ENCODE measurements at places on chromosomes 7 and 10.

DNA sequence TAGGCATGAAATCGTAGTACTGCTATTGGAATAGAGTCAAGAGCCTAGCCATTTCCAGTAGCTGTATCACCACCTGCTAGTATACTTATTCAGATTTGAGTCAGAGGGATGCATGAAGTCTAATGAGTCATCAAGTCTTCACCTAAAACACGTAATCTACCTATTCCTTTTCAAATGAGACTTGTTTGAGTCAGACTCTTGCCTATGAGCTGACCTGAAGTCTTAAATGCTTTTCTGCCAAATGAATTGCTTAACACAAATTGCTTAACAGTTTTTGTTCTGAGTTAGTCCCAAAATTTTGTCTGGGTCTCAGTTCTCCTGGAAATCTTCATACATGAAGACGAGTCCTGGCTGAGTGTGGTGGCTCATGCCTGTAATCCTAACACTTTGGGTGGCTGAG lies 165.2 kb downstream of the GNAT3 start:
- no peaks in the 10 kb centered on the region for H3K36me3 ChIP-seq
- no peak overlapping the region for H3K27ac ChIP-seq
- H3K4me3 ChIP-seq, result peak overlapping the region; percentile 67
- peak; percentile 12 for DNase-seq
- peaks cover 8% of the 10 kb centered on the region for H3K27me3 ChIP-seq

- H3K36me3 ChIP-seq, result peaks cover 2% of the 10 kb centered on the region
- H3K27ac ChIP-seq, result no peak overlapping the region
- no peak overlapping the region for H3K4me3 ChIP-seq
- DNase-seq, result no peak
These were observed 36.2 kb downstream of the LARP4B start for GRCh38 chr10:895324-895723.

DNA sequence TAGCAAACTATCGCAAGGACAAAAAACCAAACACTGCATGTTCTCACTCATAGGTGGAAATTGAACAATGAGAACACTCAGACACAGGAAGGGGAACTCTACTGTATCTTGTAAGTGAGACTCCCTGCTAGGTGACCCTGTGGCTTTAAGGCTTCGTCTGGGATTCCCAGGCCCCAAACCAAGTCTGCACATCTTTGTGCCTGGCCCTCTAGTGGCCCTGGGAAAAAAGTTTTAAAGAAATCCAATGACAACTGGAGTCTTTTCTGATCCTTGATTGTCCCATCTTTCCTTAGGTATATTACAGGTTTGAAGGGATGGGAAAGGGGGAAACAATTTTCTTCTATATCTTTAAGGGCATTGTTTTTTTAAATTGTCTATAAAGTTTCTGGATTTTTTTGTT lies 10.6 kb upstream of the LIPM start:
- H3K4me3 ChIP-seq, result no peak overlapping the region
- no peak overlapping the region for H3K27ac ChIP-seq
- H3K4me1 ChIP-seq, result peaks cover 30% of the 10 kb centered on the region

- no peak overlapping the region for H3K27ac ChIP-seq
- H3K4me3 ChIP-seq, result no peak overlapping the region
- no peaks in the 10 kb centered on the region for H3K27me3 ChIP-seq
- H3K36me3 ChIP-seq, result no peaks in the 10 kb centered on the region
- no peak for DNase-seq
These were observed 25.3 kb upstream of the CUX1 start for GRCh38 chr7:101792051-101792681.

DNA sequence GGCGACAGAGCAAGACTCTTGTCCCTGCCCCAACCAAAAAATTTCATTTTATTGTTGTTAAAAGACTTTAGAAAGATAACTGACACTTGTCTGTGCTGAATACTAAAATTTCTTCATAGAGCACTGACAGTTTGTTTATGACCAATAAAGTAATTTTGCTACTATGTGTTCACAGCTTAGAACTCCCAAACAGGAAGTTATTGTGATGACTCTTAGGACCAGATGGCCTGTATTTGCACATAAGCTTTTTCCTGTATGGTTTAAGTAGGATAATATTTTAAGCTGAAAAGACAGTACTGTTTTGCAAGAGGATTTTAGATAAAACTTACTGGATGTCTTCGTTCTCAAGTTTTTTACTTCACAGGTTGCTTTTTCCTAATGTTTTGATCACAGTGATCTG lies 80.7 kb downstream of the MMRN2 start:
- no peaks in the 10 kb centered on the region for H3K4me1 ChIP-seq
- H3K36me3 ChIP-seq, result no peaks in the 10 kb centered on the region
- no peak for DNase-seq

DNA sequence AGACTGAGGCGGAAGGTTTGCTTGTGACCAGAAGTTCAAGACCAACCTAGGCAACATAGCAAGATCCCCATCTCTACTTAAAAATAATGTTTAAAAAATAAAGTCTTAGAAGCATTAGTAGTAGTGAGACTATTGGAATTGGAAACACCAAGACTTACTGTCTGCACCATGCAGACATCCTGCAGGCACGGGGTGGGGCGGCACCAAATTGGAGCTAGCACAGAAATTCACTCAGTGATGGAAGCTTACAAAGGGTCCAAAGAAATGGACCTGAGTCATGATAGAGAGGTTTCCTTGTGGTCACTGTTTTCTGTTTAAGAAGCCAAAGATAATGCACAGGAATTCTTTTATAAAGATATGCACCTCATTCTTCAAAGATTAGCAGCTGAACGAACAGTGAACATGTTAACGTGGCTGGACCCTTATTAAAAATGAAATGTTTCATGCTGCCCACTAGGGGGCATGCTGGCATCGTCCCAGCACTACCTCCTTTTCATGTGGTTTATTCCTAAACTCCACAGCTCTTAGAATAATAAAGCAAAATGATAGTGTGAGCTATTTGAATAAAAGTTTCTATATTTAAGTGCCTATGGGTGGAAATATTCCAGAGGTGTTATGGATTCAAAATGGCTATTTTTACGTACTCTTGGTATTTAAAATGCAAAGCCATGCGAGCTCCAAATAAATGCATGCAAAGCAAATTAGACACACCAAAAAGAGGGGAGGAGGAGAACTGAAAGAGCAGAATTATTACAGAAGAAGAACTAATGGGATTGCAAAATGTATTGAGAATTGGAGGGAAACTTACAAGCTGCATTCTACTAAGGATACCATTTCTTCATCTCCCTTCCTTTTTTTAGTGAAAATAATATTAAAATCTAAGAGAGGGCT lies 28.6 kb downstream of the PDSS1 start:
- no peaks in the 10 kb centered on the region for H3K27me3 ChIP-seq
- H3K4me1 ChIP-seq, result peaks cover 9% of the 10 kb centered on the region
- peak; percentile 36 for DNase-seq

- H3K36me3 ChIP-seq, result peaks cover 12% of the 10 kb centered on the region
- H3K4me1 ChIP-seq, result no peaks in the 10 kb centered on the region
- no peak overlapping the region for H3K27ac ChIP-seq
- H3K4me3 ChIP-seq, result no peak overlapping the region
These were observed 76.0 kb downstream of the TYW1B start for GRCh38 chr7:72751978-72752377.

DNA sequence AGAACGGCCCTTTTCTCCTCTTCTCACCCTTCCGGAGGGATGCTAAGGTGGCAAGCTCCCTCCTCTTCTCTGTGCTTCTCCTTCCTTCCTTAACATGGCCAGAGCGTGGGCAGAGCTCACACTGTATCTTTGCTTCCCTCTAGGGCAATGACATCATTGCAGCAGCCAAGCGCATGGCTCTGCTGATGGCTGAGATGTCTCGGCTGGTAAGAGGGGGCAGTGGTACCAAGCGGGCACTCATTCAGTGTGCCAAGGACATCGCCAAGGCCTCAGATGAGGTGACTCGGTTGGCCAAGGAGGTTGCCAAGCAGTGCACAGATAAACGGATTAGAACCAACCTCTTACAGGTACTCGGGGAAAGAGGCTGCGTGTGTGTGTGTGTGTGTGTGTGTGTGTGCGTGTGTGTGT lies 36.6 kb downstream of the AP3M1 start:
- H3K4me1 ChIP-seq, result peaks cover 20% of the 10 kb centered on the region
- no peak overlapping the region for H3K4me3 ChIP-seq
- peaks cover 19% of the 10 kb centered on the region for H3K36me3 ChIP-seq
- DNase-seq, result no peak
- no peak overlapping the region for H3K27ac ChIP-seq

- no peaks in the 10 kb centered on the region for H3K36me3 ChIP-seq
- H3K27me3 ChIP-seq, result peaks cover 60% of the 10 kb centered on the region
- H3K4me3 ChIP-seq, result no peak overlapping the region
- peaks cover 26% of the 10 kb centered on the region for H3K4me1 ChIP-seq
These were observed 2.0 kb upstream of the ITGB8 start for GRCh38 chr7:20328692-20329091.

DNA sequence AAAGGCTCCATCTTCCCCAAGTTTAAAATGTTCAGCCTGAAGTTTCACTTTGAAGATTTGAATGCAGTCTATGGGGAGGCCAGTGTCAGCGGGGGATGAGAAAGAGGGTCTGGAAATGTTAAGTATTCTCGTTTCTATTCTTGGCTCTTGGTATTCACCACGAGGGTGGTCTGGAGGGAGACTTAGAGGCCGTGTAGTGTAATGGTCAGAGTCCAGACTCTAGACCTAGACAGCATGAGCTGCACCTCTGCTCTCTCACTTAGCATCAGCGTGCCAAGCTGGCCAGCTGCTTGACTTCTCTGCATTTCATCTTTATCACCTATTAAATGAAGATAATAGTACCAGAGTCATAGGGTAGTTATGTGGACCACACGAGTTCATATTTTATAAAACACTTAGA lies 57.9 kb downstream of the MKX start:
- DNase-seq, result no peak
- no peaks in the 10 kb centered on the region for H3K4me1 ChIP-seq
- H3K27ac ChIP-seq, result no peak overlapping the region
- peaks cover 8% of the 10 kb centered on the region for H3K27me3 ChIP-seq
- H3K4me3 ChIP-seq, result no peak overlapping the region

GRCh38 chr10:6045314-6045848 lies 16.8 kb downstream of the IL2RA start:
- H3K4me3 ChIP-seq, result peak overlapping the region; percentile 94
- H3K4me1 ChIP-seq, result peaks cover 98% of the 10 kb centered on the region
- H3K27ac ChIP-seq, result peak overlapping the region; percentile 99
- DNase-seq, result peak; percentile 54
- H3K36me3 ChIP-seq, result peaks cover 74% of the 10 kb centered on the region

DNA sequence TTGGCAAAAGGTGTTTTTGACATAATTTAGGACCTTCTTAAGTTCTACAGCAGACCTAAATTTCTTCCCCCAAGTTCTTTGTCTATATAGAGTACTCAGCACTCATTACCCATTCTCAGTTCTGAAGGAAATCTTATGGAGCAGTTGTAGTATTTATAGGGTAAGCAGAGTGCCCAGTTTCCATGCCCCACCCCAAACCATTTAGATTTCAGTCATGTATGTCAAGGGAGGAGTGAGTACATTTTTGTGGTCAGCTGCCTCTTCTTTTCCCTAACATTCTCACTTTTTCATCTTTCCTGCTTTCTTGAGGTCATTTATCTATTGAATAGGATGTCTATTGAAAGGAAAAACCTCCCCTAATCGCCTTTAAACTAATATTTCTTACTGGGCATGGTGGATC lies 83.3 kb downstream of the KAT6B start:
- no peak for DNase-seq
- no peaks in the 10 kb centered on the region for H3K36me3 ChIP-seq
- no peaks in the 10 kb centered on the region for H3K27me3 ChIP-seq
- no peak overlapping the region for H3K27ac ChIP-seq
- peaks cover 33% of the 10 kb centered on the region for H3K4me1 ChIP-seq
- H3K4me3 ChIP-seq, result no peak overlapping the region

GRCh38 chr7:5214641-5215040 lies 24.6 kb downstream of the WIPI2 start:
- H3K27ac ChIP-seq, result no peak overlapping the region
- no peaks in the 10 kb centered on the region for H3K4me1 ChIP-seq
- no peaks in the 10 kb centered on the region for H3K27me3 ChIP-seq
- no peak overlapping the region for H3K4me3 ChIP-seq

GRCh38 chr7:94298943-94299342 lies 95.8 kb upstream of the COL1A2 start:
- H3K4me3 ChIP-seq, result no peak overlapping the region
- no peaks in the 10 kb centered on the region for H3K36me3 ChIP-seq
- peaks cover 15% of the 10 kb centered on the region for H3K27me3 ChIP-seq
- H3K27ac ChIP-seq, result no peak overlapping the region

DNA sequence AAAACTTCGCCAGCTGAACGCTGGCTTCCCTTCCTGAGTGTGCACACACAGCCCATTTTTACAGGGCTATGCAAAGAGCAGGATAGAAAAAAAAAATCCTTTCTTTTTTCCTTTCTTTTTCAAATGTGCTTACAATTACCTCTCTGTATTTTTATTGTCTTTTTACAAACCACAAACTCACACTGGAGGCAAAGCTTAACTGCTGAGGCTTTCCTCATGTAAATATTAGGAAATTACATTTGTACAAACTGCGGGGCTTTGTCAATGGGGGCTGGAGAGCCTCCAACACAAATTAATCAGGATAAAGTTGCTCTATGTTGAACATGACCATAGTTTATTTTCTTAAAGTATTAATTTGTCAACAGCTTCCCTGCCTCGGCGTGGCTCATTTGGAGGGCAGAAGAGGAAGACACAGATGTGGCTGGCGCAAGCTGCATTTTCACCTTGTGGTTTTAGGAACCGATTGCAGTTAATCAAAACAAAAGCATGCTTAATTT lies 411.7 kb upstream of the MKI67 start:
- no peak overlapping the region for H3K27ac ChIP-seq
- DNase-seq, result no peak
- peaks cover 35% of the 10 kb centered on the region for H3K27me3 ChIP-seq
- H3K4me1 ChIP-seq, result no peaks in the 10 kb centered on the region

GRCh38 chr7:28479507-28479947 lies 67.2 kb downstream of the CREB5 start:
- H3K27me3 ChIP-seq, result peaks cover 51% of the 10 kb centered on the region
- H3K36me3 ChIP-seq, result no peaks in the 10 kb centered on the region
- DNase-seq, result no peak
- no peaks in the 10 kb centered on the region for H3K4me1 ChIP-seq
- no peak overlapping the region for H3K4me3 ChIP-seq

DNA sequence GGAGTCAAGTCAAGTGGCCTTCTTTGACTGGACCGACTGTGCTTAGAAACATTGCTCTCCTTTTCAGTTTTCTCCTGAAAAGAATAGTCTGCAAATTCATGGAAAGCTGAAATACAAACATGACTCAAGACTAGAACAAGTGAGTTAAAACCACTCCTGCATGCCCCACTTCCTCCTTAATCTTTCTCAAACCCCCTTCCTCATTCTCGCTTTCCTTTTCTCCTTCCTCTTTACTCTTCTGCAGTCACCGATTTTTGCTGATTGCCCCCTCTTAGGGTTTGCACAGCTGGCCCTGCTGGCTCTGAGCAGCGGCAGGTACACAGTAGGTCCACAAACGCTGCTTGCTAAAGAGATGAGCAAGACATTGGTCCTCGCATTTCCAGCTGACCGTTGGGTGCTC lies 34.8 kb upstream of the MKI67 start:
- H3K4me1 ChIP-seq, result peaks cover 6% of the 10 kb centered on the region
- DNase-seq, result no peak
- peaks cover 5% of the 10 kb centered on the region for H3K27me3 ChIP-seq

- H3K27me3 ChIP-seq, result peaks cover 23% of the 10 kb centered on the region
- DNase-seq, result no peak
- no peak overlapping the region for H3K27ac ChIP-seq
- no peaks in the 10 kb centered on the region for H3K36me3 ChIP-seq
These were observed 148.2 kb upstream of the WNT16 start for GRCh38 chr7:121180436-121181063.
